ENCODE measurements at places on chromosomes 2 and 18.

GRCh38 chr18:22296304-22296703 is 121.4 kb downstream of the CTAGE1 start:
- DNase-seq: no peak

- DNase-seq: no peak
Measured at GRCh38 chr2:240687741-240688552, 3.7 kb upstream of the AQP12A start.

- DNase-seq: no peak
Measured at GRCh38 chr2:131153529-131153928, 48.4 kb downstream of the PLEKHB2 start.

- DNase-seq: peak; percentile 3
Measured at GRCh38 chr18:46891742-46892214, 25.5 kb downstream of the PIAS2 start.

Data from stimulated activated CD8-positive, alpha-beta memory T cell treated with anti-CD3 and anti-CD28 coated beads, Interleukin-7, amount 100 ng/mL, for 48 hours (primary cell).